ENCODE measurements at places on chromosomes 2 and 18.

- DNase-seq: no peak
Observed at GRCh38 chr2:71151620-71152019, 21.2 kb downstream of the MPHOSPH10 start.

DNA sequence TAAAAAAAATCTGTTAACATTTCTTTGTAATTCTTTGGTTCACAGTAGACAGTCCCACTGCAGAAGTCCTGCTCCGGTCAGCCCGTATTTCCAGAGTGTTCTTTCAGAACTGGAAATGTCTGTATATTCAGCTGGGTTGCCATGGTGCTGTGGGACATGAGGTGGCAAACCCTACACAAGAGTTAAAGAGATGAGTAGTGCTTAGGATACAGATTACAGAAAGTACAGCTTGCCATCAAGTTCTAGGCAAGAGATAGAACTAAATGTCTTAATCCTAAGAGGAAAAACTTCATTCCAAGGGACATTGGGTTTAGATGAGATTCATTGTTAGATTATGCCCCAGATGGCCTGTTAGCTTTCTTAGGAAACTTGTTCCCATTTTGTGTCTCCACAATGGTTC is 60.1 kb downstream of the FMNL2 start:
- DNase-seq: no peak

DNA sequence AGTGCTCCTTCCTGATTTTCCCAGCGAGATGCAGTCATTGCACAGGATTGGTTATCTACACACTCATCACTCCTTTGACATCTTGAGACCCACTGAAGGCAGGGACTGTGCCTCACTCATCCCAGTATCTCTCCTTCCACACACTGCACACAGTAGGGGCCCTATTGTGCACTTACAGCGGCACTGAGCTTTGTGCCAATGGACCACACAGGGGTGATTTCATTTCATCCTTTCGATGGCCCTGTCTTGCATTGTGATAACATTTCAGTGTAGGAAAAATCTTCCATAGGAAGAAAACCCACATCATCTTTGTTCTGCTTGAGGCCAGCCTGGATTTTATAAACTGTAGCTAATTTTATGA is 11.0 kb upstream of the LRRFIP1 start:
- no peak for DNase-seq

GRCh38 chr2:12842917-12843316 is 126.2 kb downstream of the TRIB2 start:
- no peak for DNase-seq

GRCh38 chr2:118584062-118584749 is 263.2 kb downstream of the EN1 start:
- no peak for DNase-seq

GRCh38 chr2:3334392-3335345 is 42.9 kb downstream of the EIPR1 start:
- DNase-seq: no peak

- peak; percentile 56 for DNase-seq
Observed at GRCh38 chr18:13629841-13630715, 96.3 kb downstream of the FAM210A start.

GRCh38 chr2:102149644-102150455 is 7.3 kb downstream of the IL1R1 start:
- no peak for DNase-seq

DNA sequence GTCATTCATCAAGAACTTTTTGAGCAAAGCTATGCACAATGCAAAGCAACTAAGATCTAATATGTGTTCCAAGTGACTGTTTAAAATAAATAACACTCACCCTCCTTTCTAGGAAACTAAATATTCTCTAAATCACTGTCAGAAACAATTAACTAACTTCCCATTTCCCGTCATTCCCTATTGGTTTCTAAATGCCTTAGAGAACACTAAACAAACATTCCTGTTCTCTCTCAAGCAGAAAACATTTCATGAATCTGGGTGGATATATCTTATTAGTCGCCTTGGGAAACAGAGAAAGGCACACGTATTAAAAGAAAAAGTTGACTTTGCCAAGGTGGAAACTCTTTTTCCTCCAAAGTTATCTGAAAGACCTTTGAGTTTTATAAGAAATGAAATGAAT is 735.2 kb downstream of the MBD2 start:
- no peak for DNase-seq

DNA sequence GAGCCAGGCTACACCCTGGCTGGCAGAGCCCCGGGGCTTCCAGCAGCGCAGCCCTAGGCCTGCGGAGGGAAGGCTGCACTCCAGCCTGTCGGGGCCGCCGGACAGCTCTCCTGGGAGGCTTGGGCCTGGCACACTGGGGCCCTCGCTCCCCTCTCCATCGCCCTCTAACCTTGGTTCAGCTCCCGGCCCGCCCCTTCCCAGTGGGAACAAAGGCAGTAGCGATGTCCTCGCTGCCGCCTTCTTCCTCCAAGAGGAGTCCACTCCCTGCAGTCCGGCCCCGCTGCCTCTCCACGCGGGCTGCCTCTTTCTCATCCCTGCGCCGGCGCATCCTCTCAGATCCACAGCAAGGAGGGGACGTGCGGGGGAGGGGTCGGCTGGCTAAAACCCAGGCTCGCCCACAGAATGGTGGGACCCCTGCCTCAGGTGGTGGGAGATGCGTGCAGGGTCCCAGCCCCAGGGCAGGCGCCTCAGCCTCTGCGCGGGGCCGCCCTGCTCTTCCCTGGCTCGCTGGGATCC is 138.1 kb downstream of the TWIST2 start:
- no peak for DNase-seq

GRCh38 chr2:33029926-33030325 is 83.2 kb downstream of the LTBP1 start:
- DNase-seq: no peak

DNA sequence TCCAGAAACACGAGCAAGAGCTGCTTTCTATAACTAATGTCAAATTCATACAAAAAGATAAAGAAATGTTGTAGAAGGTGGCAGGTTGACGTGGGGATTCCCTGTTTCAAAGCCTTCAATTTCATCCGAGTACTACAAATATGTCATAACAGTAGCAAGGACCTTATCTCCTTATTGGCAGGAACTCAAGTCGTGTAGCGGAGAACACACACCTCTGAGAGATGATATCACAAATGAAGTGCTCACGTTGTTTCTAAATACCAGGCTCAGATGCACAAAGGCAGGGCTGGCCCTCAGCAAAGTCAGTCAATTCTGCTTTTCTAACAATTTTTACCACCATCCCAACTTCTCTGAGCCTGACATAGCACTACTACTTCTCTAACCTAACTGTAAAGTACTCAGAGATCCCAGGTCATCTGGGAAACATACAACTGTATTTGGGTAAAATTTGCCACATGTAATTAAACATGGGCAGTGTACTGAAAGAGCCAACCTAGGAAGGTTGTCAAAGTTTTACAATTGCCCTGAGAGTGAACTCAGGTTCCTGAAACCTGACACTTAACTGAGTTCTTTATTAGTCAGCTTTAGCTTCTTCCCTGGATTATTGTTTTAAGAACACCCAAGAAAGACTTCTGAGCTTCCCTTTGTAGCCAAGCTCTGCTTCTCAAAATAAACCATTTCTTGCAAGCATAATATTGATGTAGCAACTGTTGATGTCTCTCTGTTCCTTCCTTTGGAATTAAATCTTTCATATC is 813.7 kb upstream of the ACVR2A start:
- DNase-seq: no peak

DNA sequence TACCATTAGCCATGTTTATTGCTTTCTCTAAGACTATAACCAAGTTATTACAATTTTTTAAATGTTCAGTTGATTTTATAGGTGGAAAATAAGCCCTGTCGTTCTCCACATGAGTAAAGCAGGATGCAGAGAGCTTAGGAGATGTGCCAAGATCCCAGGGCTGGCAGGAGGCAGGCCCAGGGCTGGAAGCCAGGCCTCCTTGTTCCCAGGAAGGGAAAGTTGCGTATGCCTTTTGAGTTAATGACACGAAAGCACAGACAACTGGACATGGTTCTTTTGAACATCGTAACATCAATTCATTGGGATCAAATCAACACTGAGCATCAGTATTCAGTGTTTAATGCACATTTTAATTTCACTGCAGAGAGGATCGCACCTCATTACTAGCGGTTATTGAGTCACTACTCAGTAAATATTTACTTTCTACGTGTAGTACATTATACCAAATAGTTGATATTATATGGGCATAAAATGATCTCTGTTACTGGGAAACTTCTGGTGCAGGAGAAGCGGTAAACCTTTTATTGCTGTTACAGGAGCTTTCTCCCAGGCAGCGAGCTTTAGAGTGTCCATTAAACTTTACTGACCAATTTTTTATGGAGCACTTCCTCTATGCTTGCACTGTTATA is 60.0 kb downstream of the RNF144A start:
- no peak for DNase-seq

- no peak for DNase-seq
Observed at GRCh38 chr2:166042356-166042755, 85.5 kb downstream of the SCN1A start.

DNA sequence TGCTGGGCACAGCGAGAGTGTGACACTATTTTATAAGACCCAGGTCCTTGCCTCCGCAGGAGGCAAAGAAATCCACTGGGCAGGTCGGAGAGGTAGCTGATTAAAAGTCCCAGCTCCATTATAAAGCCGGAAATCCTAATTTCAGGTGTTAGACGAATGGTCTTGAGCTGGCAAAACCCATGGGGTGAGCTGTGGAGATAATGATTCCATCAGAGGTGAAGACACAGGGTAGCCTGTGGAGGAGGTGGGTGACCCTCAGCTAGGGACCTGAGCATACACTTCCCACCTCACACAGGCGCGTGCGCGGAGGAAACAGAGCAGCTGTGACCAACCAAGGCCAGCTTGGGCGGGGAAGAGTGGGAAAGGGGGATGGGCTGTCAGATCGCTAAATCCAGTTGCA is 201.7 kb upstream of the CXCR4 start:
- no peak for DNase-seq

GRCh38 chr2:189147361-189147760 is 32.2 kb downstream of the COL5A2 start:
- no peak for DNase-seq

DNA sequence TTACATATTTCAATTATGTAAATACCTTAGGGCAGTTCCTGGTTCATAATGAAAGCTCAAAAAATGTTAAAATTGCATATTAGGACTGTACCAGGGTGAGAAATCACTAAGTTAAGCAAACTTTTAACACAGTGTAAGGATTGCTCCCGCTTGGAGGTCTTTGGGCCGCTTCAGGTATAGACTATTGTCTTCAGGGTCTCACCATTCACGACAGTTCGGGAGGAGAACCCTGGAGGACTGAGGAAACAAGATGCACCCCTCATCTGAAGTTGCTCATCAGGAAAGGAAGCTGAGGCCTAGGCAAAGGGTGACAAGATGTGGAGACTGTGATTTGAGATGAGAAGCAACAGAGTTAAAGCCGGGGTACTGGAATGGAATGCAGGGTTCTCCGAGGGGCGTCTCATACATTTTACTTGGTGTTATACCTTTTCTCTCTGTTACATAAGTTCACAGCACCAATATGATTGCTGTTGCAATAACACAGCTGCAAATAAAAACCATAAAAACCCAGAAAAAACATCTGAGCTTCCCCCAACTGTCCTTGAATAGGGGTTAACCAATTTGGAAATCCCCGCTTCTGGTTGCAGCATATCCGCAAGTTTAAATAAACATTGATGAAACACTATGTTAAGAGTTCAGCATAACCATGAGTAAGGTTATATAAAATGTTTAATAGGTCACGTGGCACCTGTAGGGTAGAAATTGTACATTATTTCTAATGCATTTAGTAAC is 40.1 kb downstream of the FBXO48 start:
- DNase-seq: no peak

GRCh38 chr2:10007921-10008808 is 35.2 kb upstream of the KLF11 start:
- DNase-seq: no peak

- DNase-seq: no peak
Observed at GRCh38 chr2:9074930-9075329, 71.4 kb upstream of the MBOAT2 start.

GRCh38 chr2:424306-425171 is 136.6 kb upstream of the ALKAL2 start:
- no peak for DNase-seq

DNA sequence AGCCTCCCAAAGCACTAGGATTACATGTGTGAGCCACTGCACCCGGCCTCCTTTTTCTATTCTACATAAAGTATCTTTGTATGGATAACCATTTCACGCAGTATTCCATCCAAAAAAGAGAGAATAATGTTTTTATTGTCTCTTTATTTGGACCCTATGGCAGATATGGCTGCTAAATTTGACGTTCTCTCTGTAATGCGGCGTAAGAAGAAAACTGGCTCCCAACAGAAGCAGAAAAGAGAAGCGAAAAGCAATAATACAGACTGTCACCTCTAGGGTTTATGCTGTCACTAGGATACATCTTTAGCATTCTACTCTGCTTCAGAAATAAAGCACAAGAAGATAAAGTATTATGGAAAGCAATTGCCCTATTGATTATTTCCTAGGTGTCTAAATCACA is 55.9 kb downstream of the FN1 start:
- no peak for DNase-seq

- DNase-seq: no peak
Observed at GRCh38 chr18:44803019-44803650, 122.4 kb downstream of the SETBP1 start.

DNA sequence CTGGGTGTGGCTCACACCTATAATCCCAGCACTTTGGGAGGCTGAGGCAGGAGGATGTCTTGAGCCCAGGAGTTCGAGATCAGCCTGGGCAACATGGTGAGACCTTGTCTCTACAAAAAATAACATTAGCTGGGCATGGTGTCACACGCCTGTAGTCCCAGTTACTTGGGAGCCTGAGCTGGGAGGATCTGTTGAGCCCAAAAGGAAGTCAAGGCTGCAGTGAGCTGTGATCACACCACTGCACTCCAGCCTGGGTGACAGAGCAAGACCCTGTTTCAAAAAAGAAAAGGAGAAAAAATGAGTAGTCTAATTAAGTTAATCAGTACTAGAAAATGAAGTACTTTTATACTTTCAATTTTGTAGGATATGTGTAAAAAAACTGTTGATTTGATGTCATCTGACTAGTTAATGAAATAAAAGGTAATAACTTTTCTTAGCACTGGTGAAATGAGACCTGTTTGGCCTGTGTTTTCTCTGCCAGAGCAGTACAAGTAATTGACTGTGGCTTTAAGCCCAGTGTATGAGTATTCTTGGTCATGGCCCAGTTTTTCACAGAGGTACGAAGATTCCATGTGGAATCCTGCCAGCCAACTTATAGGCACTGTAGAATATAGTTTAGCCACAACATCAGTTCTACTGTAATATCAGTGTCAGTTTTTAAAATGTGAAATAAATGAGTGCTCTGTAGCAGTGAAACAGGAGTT is 35.8 kb downstream of the MFSD6 start:
- no peak for DNase-seq

DNA sequence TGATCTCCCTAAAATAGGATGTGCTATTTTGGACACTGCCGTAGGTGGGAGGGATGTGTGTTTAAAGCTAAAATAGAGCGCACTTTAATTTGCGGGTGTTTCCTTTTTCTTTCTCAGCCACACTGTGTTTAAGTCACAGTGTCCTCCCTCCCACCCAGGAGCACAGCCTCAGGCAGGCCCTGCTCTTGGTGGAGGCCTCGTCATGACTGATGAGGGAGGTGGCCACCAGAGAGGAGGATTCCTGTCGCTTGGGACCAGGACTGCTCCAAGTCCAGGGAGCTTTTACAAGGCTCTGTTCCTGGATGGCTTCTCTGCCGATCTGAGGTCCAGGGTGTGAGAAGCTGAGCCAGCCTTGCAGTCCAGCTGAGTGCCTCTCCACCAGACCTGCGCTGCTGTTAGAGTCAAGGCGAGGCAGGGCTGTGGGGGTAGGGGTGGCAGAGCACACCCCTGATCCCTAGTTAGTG is 33.5 kb downstream of the INPP4A start:
- no peak for DNase-seq

Data from activated naive CD8-positive, alpha-beta T cell treated with anti-CD3 and anti-CD28 coated beads for 36 hours (primary cell).